AG20443 (cell line): ENCODE measurements at places on chromosomes 3 and 15.

DNA sequence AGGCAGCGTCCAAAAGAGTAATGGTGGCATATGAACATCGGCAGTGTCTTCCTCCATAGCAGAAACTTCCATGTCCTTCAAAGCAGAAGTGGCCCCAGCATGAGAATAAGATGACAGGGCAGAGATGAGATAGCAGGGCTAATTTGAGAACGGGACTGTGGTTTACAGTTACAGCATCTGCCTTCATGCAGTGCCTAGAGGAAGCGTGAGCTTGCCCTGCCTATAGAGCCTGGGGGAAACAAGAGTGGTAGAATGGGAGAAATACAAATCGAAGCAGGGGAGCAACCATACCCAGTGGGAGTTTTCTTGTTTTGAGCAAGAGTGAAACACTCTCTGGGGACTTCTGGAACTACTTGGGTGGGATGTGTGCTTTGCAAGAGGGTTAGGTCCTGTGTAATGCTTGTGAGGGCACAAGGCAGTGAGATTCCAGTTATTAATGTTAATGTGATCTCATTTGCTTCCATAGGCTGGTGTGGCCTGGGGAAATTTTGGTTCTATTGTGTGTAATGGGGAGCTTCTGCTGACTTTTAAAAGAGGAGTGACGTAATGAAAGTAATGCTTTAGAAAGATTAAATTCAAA is 616.9 kb downstream of the ZIC1 start:
- DNase-seq = no peak

DNA sequence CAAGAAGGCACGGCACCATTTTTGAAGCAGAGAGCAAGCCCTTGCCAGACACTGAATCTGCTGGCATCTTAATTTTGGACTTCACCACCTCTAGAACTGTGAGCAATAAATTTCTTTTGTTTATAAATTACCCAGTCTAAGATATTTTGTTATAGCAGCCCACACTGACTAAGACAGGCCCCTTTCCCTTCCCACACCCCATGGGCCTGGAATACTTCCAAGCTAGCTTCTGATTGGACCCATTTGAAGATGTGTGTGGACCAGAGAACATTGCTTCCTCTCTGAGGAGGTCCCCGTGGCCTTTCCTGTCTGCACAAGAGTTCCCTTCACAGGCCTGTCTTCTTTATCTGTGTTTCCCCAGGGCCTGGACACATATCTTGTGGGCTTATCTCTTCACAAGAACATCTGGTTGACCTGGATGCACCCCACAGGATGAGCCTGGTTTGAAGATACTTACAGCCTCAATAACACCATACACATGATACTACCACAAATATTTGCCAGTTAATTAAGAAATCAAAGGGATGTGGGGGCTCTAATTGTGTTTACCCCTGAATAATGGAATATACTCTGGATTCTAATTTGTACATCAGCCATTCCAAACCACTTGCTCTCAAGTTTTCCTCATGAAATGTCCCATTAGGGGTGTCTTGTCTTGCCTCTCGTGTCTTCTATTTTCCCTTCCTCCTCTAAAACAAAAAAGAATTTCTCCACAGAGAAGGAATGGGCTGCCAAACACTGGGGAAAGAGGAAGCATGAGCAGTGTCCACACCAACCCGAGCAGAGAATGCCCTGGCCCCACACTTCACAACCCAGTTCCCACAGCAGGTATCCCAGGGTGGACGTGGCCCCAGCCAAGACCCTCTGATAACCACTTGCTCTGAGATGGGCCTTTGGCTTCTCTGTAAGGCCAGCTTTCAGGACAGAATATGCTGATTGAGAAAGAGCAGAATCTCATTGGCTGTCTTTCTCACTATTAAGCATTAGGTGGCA is 42.5 kb downstream of the GLB1 start:
- DNase-seq = no peak

DNA sequence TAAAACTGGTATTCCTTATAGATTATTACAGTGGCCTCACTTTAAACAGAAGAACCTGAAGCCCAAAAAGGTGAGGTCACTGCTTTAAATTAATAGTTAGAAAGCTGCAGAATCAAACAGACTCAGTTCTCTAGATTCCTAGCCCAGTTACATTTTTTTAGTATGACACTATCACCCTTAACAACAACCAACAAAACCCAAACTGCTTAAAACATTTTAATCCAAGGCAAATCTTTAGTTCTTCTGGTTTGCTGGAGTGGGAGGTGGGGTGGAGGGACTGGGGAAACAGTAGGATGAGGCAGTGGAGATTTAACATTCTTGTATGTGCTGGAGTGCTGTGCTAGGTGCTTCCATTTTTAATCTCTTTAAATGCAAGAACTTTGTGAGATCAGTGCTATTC is 631.6 kb upstream of the KCNMB2 start:
- DNase-seq = peak; percentile 45

- no peak for DNase-seq
Measured at GRCh38 chr15:85302271-85302670, 78.1 kb upstream of the AKAP13 start.

GRCh38 chr3:23966328-23966727 is 21.2 kb downstream of the NR1D2 start:
- DNase-seq = no peak
